Stimulated activated CD4-positive, alpha-beta T cell treated with anti-CD3 and anti-CD28 coated beads, Interleukin-1b, Interleukin-23, amount 100 ng/mL, for 1 hour (primary cell): ENCODE measurements at places on chromosomes 16 and 17.

DNA sequence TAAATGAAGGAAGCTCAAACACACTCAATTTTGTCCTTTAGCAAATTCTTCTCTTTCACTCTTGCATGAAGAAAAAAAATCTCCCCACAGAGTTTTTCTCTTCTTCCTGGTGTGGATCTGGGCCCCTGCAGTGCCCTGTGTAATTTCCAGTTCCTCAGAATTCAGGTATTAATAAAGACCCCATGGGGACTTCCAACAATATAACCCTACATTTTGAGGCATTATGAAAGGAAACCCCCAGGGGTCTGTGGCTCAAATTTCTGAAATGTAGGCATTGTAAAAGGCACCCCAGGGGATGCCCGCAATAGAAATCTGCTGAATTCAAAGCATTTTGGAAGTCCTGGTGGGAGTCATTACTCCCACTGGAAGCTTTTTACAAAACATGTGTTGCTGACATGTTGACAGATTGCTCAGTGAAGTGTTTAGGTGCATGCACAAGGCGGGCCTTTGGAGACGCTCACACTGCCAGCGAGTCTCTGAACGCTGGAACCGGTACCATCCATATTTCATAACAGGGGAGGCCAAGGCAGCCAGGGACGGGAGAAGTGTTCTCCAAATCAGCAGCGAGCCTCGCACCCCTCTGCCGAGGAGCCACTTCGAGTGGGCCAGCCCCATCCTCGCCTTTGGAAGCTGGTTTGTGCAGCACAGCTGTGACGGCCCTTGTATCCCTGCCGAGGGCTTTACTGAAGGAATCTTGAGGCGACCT, 154.0 kb downstream of the ZNF423 start:
- no peak for DNase-seq

DNA sequence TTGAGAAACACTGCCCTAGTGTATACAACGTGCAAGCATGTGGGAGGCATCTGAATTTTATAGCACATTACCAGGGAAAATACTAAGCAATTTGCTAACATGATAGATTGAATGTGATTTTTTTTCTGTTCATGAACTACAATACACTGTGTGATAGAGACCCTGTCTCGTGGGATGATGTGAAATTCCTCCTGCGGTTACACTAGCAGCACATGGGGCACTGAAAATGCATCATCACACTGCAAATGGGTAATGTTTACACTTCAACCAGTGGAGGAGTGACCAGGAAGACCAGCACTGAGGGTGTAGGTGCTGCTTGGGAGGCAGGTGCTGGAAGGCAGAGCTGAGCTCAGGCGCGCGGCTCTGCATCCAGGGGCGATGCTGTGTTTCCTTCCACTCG, 28.8 kb downstream of the ORC6 start:
- no peak for DNase-seq

DNA sequence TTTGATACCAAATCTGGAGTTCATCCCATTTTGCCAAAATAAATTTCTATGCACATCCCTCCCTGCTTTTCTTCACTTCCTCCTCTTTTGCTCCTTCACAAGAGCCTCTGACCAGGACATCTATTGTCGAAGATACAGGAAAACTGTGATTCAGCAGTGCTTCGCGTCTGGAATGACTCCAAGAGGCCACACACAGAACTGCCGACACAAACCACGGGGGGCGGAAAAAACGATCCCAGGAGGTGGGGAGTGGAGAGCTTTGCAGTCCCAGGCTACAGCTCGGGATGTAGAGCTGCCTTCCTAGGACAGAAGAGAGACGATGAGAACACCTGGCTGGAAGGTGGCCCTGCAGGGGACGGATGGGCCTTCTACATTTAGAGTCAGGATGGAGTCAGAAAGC, 102.8 kb downstream of the XYLT1 start:
- DNase-seq: no peak

DNA sequence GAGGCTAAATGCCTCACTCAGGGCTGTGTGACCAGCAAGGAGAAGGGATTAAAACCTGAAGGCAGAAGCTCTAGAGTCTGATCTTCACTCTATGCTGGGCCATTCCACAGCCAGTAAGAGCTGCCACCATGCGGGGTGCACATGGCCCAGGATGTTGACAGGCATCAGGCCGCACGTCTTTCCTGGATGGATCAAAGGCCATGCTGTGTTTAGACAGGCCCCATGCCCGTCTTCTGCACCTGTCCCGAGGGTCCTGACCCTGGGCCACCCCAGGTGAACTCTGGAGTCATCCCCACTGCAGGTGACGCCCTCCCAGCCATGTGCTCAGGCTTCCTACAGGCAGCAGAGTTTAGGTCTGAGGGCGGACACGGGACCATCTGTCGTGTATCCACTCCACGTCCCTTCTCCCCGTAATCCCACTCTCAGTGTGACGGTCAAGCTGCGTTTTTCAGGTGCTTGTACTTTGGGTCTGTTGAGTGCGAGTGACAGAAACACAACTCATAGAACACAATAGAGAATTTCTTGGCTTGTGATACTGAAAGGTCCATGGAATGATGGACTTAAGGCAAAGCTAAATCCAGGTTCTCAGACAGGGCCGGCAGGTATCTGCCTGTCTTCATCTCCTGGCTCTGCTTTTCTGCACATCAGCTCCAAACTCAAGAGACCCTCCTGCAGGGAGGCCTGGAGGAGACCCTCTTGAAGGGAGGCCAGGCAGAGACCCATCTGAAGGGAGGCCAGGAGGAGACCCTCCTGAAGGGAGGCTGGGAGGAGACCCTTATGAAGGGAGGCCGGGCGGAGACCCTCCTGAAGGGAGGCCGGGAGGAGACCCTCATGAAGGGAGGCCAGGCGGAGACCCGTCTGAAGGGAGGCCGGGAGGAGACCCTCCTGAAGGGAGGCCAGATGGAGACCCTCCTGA, 13.2 kb downstream of the ZNF469 start:
- DNase-seq: no peak

DNA sequence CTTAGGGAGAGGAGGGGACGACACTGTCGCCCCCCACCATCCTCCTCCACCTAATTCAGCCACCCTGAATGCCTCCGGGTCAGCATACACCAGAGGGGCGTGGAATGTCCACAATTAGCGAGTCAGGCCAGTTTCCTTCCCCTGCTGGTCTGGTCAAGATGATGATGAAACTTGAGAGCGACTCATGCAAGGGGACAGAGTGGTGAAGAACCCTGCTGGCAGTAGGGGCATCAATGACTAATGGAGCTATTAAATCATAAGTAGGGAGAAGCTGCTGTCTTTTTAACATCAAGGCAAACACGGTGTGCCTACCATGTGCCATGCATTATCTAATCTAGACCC, 7.2 kb downstream of the SPACA3 start:
- no peak for DNase-seq

- DNase-seq: no peak
These were observed 20.7 kb downstream of the LLGL2 start for GRCh38 chr17:75546181-75546580.

GRCh38 chr17:8806926-8807550, 7.9 kb upstream of the MFSD6L start:
- DNase-seq: no peak

DNA sequence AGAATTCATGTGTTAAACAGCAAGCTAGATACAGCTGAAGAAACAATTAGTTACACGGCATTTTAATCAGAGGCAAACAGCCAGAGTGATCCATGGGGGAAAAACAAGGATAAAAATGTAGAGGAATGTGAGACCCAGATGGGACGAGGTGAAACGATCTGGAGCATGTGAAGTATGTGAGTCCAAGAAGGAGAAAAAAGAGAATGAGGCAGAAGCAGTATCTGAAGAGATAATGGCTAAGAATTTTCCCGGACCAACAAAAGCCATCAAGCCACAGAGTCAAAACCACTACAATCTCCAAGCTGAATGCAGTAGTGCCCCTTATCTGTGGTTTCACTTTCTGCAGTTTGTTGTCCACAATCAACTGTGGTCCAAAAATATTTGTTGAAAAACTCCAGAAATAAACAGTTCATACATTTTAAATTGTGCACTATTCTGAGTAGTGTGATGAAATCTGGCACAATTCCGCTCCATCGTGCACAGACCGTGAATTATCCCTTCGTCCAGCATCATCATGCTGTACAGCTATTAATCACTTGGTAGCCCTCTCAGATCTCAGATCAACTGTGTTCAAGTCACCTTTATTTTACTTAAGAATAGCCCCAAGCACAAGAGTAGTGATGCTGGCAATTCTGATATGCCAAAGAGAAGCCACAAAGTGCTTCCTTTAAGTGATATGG, 18.8 kb downstream of the MYH10 start:
- no peak for DNase-seq

- DNase-seq: no peak
These were observed 82.9 kb upstream of the RCVRN start for GRCh38 chr17:9987779-9988585.

GRCh38 chr16:79365702-79366101, 234.8 kb downstream of the MAF start:
- DNase-seq: no peak

DNA sequence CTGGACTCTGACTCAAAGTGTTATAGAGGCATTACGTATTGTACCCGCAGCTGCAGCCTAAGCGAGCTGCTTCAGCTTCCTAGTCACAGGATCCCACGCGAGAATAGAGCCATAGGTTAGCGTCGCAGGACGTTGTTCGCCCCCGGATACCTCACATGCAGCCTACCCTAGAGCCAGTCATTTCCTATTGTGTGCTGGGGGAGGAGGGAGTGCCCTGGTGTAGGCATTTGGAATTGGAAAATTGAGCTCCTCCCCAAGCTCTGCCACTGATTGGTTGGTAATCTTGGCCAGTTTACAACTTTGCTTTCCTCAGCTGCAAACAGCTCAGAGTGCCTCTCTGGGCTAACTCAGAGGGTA, 530 bp downstream of the NAA60 start:
- no peak for DNase-seq

GRCh38 chr16:8885674-8886592, 3.8 kb downstream of the LITAFD start:
- DNase-seq: no peak

DNA sequence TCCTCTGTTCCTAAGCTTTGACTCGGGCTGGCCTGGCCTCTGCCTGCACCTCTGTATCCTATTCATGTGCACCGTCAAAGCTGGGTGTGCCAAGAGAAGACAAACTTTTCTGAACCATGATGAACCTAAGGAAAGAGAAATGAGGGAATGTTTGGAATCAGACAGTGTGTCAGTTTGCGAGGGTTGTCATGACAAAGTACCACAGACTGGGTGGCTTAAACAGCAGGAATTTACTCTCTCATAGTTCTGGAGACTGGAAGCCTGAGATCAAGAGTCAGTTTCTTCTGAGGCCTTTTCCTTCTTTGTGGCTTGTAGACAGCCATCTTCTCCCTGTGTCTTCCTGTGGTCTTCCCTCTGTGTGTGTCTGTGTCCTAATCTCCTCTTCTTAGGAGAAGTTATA, 129.0 kb downstream of the KATNIP start:
- DNase-seq: no peak
